ENCODE measurements at places on chromosomes 6 and 20.

DNA sequence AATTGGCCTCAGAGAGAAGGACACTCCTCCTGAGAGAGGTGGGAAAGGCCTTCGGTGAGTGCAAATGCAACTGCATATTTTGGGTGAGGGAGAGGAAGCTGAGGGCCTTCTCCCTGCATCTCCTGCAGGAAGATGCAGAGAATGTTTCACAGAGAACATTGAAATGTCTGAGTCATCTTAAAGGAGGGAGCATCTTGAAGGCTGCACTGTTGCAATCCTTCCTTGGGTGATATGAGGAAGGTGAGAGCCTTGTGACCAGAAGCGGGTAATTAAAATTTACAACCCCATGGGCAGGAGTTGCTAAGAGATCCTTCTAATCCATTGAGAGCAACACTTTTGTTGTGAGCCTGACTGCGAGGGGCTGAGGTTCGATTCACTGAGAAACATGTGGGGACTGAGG, 375.7 kb upstream of the MARCKS start:
- DNase-seq: no peak

GRCh38 chr6:5950361-5950785, 56.4 kb downstream of the NRN1 start:
- DNase-seq: no peak

DNA sequence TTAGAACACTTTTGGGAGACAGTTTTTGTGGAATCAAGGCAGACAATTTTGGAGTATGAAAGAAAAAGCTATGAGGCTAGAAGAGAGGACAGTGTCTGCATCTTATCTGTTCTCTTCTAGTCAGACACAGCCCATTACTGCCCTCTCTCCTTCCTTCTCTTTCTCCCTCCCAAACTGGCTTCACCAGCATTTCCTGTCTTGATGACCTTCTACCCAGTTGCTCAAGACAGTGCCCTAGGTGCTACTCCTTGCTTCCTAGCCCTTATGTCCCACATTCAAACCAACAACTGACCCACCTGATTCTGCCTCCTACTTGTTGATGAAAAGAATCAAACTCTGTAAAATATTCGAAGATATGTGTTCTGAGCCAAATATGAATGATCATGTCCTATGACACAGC, 116.4 kb upstream of the RIPOR2 start:
- DNase-seq: no peak

DNA sequence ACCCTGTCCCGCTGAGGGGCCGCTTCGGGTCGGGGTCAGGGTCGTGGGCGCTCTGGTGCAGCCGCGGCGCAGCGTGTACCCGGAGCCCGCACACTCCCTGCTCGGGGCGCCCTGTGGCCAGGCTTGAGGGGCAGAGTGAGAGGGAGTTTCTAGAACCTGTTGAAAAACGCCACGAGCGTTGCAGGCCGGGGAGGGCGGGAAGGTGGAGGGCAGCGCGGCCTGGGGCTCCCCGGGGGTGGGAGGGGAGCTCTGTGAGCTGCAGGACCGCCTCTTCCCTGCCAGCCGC, 539 bp upstream of the BHLHE23 start:
- no peak for DNase-seq

GRCh38 chr20:11698124-11698523, 219.6 kb upstream of the BTBD3 start:
- DNase-seq: no peak

DNA sequence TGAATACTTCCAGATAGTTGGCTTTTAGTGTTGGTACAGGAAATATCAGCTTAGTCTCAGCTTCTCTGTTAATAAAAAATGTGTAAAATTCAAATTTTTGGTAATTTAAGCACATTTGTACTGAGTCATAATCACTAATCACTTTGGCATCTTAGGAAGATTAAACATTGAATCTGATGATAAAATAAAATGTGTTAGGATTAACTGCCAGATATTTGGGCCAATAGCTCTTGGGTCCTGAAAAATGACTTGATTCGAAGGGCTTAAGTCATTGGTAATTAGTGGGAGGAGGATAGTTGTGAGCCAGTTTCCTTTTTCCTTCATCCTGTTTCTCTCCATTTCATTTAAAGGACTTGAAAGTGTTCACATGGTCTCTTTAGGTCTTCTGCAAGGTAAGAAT, 426.1 kb downstream of the RFPL4B start:
- DNase-seq: no peak

- no peak for DNase-seq
Measured at GRCh38 chr6:12814015-12814414, 97.4 kb downstream of the PHACTR1 start.

- peak; percentile 48 for DNase-seq
Measured at GRCh38 chr6:44237813-44238433, 9.0 kb upstream of the HSP90AB1 start.

DNA sequence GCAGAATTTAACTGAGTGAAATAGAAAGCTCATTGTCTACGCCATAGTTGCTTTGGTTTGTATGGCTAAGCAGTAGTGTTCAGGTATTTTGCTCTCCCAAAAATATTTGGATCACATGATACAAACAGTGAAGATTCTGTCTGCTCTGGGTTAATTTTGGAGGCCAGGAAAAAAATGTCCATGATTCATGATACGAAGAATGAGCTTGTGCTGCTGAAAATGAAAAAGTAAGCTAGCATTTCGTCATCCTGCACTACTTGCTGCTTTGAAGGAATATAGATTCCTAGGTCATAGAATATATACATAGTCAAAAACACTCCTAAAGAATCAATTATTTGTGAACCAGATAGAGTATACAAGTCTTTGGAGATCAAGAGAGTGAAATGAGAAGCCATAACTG, 8.3 kb downstream of the WRNIP1 start:
- DNase-seq: no peak

DNA sequence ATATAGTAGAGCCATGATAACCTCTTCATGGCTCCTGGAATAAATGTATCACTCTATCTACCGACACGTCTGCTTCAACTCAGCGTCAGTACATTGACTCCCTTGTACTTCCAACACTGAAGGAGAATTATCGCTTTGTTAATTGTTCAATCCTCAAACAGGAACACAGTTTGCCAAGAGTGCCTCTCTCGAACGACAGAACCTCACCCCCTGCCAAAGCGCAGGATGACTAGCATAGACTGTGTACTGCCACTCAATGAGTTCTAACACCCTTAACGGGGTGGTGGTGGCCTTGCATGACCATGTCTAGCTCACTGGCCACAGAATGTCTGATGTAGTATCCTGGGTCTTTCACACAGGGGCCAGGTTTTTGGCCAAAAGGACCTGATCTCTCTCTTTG, 81.4 kb upstream of the HEY2 start:
- DNase-seq: no peak

GRCh38 chr6:154395316-154395715, 38.7 kb upstream of the IPCEF1 start:
- DNase-seq: no peak

DNA sequence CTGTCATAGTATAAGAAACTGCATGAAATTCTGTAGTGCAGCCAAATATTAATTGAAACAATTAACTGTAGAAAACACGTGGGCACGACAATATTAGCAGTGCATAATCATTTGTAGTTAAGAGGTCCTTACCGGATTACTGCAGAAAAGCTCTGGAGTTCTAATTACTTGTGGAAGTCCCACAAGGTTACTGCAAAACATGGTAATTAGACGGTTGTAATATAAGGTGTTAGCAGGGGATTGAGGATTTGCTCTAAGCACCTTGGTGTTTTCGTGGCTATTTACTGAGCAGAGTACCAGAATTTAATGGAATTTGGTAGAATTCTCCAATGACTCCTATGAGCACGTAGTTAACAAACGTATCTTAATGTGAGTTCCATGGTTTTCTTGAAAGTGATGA, 473.6 kb upstream of the AGPAT4 start:
- no peak for DNase-seq

- no peak for DNase-seq
Measured at GRCh38 chr20:4922186-4922585, 79.1 kb downstream of the SLC23A2 start.

GRCh38 chr6:38644951-38645350, 5.2 kb upstream of the BTBD9 start:
- DNase-seq: no peak

DNA sequence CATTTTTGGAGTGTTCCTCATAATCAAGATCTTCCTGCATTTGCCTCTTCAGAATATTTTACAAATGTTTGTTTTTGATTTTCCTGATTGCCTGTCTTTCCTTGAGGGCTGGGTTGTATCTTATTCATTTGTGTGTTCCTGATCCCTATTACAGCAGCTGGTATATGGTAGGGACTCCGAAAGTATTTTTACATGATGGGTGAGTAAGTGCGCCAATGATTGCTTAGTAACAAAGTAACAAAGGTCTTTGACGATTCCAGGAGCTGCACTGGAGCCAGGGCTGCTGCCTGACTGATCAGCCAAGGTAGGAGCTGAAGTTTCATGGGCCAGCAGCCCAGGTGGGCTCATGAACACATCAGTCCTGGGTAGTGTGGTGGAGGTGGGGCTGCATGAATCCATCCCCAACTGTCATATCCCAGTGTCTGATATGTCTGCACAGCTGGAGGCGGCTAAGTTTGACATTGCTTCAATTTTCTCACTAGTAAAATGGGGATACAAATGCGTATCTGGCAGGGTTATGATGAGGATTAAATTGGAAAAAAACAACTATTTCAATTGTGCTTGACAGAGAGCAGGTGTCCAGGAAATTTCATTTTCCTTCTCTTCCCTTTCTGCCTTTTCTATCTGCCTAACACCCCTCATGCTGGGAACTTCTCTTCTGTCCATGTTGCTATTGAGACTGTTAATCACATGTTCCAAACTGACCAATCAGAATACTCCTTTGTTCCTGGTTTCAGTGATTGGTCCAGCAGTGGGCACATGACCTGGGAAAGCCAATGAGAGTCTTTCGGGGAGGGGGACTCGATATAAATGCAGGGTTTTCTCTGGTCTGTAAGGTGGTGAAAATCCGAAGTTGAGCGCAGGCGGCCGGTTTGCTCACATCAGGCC, 90.7 kb downstream of the CDH26 start:
- DNase-seq: no peak

GRCh38 chr20:51134405-51134804, 111.5 kb upstream of the KCNG1 start:
- no peak for DNase-seq

GRCh38 chr20:19828232-19828631, 70.2 kb downstream of the RIN2 start:
- no peak for DNase-seq

DNA sequence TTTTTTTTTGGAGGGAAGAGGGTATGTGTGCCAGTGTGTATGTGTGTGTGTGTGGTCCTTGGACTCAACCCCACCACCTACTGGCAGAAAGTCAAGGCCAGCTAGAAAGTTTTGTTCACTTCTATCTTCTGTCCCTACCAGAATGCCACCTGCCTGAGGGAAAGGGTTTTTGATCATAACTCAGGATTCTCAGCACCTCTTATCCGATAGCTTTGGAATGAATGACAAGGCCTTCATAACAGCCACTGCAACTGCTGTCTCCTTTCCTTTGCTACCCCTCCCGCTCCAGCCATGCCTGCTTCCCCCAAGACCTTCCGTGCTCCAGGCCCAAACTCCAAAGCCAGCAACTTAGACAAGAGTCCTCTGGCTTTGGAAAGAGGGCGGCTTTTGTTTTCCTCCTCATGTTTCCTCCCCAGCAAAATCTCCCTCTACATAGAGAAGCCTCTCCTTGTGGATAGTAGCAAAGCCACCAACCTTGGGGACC, 18.7 kb downstream of the BTN3A1 start:
- DNase-seq: no peak

- DNase-seq: no peak
Measured at GRCh38 chr20:16601047-16601446, 27.8 kb upstream of the KIF16B start.

DNA sequence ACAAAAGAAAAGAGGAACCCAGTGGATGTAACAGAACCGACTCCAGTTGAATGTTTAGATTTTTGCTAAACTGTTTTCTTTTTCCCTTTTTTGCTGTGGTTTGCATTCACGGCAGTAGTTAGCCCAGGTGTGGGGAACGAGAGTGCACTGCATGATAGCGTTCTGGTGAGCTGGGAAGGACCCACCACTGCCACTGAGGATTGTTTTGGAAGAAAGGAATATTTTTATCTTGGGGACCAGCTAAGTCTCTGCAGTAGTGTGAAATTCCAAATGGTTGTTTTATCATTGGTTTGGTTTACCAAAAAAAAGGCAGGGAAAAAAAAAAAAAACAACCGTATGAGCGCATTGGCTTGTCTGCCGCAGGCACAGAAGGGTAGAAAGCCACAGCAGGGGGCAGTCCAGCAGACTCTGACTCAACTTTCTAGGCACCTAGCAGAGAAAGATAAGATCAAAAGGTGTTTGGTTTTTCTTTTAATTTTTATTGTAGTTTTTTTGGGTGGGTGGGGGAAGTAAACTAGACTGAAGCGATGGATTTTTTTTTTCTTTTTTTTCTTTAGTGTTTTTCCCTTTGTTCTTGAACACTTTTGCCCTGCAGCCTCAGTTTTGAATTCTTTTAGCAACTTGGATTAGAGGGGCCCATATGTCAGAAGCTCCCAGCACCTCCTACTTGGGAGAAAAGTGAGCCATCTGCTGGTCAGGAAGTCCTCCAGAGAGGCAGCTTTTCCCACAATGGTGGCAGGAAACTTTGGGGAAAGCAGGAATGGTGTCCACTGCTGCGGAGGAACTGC, 13.5 kb upstream of the RAB5IF start:
- no peak for DNase-seq

GRCh38 chr20:16562259-16562658, 11.0 kb downstream of the KIF16B start:
- no peak for DNase-seq

- no peak for DNase-seq
Measured at GRCh38 chr6:23454080-23454976, 671.7 kb upstream of the NRSN1 start.

DNA sequence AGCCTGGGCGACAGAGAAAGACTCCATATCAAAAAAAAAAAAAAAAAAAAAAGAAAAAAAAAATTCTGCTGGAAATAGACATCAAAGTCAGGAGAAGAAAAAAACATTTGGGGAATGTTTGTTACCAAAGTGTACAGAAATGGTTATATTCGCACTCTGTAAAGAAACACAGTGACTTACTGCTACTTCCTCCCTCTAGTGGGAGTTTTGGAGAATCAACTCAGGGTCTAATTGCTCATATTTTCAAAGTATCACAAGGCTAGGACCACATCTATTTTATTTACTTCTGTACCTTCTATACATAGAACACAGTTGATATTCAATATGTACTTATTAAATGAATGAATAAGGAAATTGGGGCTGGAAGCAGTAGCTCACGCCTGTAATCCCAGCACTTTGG, 24.4 kb downstream of the ARG1 start:
- no peak for DNase-seq

- no peak for DNase-seq
Measured at GRCh38 chr6:106244521-106244920, 81.0 kb downstream of the ATG5 start.

Measured in activated naive CD4-positive, alpha-beta T cell (primary cell).